ENCODE measurements at places on chromosomes 7 and 10.

- no peak for DNase-seq
Observed at GRCh38 chr7:130292682-130293257, at the start of gene CPA4. CPA4 (plus strand) TSS chr7:130293161; CDS start chr7:130293181, 20 bp downstream.

- DNase-seq, result no peak
Observed at GRCh38 chr10:277963-278362, 142.7 kb downstream of the ZMYND11 start.

- DNase-seq, result no peak
Observed at GRCh38 chr7:38753347-38753746, 122.2 kb upstream of the AMPH start.

- no peak for DNase-seq
Observed at GRCh38 chr10:99983280-99983988, 26.3 kb downstream of the DNMBP start.

DNA sequence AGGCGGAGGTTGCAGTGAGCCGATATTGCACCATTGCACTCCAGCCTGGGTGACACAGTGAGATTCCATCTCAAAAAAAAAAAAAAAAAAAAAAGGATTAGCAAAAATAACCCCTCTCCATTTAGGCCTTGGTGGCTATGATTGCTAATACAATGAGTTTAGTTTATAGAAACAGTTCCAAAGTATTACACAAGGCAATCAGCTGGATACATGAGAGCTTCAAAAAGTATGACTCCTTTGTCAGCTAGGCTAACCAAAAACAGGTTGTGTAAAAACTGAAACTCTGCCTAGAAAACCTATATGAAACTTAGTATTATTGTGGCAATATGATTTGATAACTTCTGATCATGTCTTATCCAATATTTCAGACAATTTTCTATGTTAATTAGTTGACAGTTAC lies 57.2 kb downstream of the SUGCT start:
- no peak for DNase-seq

GRCh38 chr7:7989133-7989532 lies 20.5 kb downstream of the GLCCI1 start:
- DNase-seq, result no peak

DNA sequence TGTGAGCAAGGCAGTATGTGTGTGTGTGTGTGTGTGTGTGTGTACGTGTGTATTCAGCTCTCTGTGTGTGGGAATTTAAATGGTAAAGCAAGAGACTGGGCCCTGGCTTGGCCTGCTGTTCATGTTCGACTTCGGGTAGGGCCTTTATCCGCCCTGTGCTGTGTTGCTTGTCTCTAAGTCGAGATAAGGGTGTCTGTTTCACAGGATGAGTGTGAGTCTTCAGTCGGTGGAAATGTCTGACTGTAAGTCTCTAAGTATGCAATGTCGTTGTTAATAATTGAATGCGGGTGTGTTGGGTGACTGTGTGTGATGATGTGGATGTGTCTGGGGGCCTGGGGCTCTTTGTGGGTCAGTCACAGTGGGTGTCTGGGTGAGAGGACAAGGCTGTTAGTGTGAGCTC lies 34.8 kb downstream of the HIF1AN start:
- DNase-seq, result no peak

DNA sequence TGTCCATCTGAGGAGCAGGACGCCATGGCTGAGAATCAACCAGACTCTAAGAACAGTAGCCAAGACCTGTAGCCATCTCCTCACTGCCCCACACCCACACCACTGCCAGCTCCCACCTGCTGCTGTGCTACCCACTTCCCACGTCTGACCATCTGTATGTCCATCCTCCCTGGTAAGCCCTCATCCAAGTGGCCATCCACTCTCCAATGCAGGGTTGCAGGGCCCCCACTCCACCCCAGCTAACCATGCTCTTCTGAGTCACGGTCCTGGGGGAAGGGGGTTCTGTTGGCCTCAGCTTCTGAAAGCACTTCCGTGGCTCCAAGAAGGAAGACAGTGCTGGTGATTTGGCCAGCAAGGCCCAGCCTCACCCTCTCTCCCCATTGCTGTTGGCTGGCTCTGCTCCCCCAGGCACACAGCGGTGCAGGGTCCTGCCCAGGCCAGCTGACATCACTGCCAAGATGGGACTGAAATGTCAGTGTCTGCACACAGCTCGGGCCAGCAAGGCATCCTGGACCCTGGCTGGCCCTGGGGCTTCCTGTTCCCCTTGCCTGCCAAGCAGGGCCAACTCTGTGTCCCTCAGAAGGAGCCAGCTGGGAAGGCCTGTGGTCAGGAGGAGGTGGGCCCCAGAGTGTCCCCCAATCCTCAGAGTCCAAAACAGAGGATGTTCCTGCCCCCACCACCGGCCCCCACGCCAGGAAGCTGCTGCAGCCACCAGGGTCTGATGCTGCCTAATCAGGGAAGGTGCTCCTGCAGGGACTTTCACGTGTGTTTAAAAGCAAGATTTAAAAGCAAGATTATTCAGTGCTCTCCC lies 17.5 kb downstream of the RASGEF1A start:
- DNase-seq, result no peak

DNA sequence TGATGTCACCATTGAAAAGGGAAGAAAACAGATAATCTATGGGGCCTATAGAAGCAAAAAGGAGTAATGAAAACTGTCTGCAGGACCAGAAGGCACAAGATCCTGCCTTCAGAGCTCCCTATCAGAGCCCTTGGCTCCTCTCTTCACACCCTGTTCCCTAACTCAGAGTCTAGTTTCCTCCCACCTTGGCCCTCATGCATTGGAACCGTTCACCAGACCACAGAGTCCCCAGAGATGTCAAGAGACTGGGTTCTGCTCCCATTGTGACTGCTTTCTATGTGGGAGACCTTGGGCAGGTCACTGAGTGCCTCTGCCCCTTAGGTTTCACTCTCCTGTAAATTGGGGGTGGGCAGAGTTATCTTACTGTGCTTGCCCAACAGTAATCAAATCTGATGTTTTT lies 80.1 kb upstream of the RPA3 start:
- no peak for DNase-seq

DNA sequence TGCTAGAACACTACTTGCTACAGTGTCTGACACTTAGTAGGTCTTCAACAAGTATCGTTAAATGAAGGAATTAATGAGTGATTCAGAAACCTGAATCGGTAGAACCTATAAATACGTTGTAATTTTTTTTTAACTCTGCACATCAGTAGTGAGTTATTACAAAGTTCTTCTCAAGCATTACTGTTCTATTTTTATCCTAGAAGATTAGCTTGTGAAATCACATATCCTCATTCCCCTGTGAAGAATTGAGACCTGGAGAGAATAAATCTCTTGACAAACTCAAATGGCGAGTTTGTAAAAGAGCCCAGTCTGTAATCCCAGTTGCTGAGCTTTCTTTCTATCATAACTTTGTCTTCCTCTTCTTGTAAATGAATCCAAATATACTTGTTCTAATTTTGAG lies 34.7 kb downstream of the HYAL4 start:
- no peak for DNase-seq

GRCh38 chr10:110495731-110496552 lies 1.8 kb upstream of the DUSP5 start:
- DNase-seq, result no peak

GRCh38 chr7:127638197-127638596 lies 13.8 kb upstream of the SND1 start:
- no peak for DNase-seq

DNA sequence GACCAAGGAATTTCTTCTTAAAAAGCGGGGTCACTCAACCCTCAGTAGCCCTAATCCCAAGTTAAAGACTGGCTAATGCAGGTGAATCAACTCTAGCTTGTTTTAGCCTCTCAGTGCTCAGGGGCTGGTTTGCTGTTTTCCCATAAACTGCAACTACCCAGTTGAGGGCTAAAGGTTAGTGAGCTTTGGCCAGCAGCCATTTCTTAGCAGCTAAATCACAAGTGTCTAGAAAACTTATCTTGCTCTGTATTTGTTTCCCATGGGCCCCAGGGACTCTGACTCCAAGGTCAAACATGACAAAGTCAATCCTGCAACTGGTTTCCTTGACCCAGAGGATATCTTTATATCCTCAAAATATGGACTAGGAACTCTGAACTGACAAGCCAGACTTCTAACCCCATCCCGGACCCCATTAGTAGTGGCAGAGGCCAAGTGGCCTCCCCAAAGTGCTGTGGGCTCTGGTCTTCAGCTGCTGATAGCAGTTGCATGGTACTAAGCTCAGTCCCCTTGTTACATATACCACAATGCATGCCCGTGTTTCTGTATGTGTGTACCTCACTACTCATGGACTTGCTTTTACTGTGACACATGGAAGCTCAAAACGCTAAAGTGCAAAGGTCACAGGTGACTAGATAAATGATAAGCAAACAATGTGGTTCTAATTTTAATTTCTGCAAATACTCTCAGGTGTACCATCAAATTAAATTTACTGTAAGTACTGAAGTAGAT lies 793.0 kb upstream of the IGFBP3 start:
- DNase-seq, result no peak

- DNase-seq, result no peak
Observed at GRCh38 chr10:12259988-12260387, 64.0 kb downstream of the CDC123 start.

- DNase-seq, result peak; percentile 32
Observed at GRCh38 chr7:87416682-87417587, 58.5 kb downstream of the ABCB4 start.

DNA sequence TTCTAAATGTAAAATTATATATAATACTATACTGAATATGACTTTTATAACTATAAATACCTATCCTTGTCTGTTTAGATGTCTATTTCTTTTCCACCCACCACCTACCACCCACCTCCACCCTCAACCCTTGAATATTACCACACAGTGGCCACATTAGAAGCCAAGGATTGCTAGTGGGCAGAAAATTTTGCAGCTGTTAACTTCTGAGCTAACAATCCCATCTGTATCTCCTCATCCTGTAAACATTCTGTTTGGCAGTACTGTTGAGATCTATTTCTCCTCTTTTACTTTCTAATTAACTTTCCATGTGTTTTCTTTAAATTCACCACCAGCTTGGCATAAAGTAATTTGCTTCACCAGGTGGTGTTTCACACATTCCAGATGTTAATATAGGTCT lies 281.1 kb upstream of the BMPER start:
- no peak for DNase-seq

- DNase-seq, result no peak
Observed at GRCh38 chr10:80532571-80532970, 5.1 kb upstream of the SH2D4B start.

- DNase-seq, result no peak
Observed at GRCh38 chr7:64775289-64775688, 18.9 kb upstream of the ZNF138 start.

DNA sequence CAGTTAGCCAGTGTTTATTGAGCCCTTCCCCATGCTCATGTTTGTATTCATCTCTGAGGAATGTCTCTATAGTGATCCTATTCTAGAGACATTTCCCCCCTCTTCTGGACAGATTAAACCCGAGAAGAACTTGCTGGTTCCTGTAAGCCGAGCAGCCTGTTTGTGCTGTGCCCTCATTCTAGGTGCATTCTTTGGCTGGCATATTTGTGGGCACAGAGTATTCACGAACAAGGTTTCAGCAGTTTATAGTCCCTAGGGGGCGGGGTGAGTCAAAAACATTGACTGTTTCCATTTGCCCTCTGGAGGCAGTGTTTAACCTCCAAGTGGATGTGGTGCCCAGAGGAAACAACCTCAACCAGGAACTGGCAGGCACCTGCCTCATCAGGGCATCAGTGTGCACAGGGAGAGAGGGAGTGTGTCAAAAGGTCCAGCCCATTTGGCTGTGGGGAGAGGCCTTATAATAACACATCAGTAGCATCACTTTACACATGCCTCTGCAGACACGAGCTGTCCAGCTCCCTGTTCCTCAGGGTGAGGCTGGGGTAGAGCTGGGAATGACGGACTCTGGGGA lies 273.3 kb upstream of the LRGUK start:
- no peak for DNase-seq

DNA sequence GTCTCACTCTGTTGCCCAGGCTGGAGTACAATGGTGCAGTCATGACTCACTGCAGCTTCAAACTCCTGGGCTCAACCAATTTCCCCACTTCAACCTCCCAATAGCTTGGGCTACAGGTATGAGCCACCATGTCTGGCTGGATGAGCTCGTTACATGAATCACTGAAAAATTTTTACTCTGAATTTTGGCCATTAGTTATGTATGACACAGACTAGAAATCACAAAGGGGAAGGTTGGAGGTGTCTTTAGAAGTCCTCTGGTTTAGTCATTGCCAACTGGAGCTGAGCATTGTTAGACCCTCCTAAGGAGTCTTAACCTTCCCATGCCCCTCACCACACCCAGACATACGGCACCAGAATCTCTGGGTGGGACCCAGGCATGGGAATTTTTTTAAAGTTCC lies 34.7 kb downstream of the SVIL start:
- no peak for DNase-seq

GRCh38 chr7:103127006-103127405 lies 21.9 kb downstream of the NAPEPLD start:
- DNase-seq, result no peak

DNA sequence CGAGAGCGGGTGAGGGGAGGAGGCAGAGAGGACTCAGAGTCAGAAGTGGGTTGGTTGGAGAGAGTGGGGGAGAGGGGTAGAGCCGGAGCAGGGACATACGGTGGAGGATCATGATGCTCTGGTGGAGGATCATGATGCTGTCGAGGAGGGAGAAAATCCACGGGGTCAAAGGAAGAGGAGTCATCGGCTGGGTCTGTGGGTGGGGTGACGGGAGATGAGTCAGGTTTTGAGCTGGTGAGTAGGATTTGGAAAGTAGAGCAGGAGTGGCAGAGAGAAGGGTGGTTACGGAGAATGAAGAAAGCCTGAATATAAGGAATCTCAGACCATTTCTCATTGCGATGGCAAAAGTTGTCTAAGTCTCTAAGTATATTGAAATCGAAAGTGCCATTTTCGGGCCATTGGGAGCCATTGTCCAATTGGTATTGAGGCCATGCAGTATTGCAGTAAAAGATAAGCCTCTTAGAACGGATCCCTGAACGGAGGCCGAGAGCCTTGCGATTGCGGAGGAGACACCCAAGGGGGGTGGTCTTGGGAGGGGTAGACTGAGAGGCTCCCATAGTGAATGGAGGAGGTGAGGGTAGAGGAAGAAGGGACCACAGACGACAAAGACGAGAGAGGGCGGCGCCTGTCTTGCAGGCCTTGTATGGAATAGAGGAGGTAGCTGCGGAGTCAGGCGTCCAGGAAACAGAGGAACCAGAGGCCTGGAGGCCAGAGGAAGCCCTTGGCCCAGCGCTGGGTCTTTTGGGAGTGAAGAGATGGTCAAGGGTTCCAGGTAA lies 23.8 kb downstream of the SCIN start:
- DNase-seq, result no peak

GRCh38 chr7:118259115-118259514 lies 34.6 kb downstream of the ANKRD7 start:
- DNase-seq, result no peak

DNA sequence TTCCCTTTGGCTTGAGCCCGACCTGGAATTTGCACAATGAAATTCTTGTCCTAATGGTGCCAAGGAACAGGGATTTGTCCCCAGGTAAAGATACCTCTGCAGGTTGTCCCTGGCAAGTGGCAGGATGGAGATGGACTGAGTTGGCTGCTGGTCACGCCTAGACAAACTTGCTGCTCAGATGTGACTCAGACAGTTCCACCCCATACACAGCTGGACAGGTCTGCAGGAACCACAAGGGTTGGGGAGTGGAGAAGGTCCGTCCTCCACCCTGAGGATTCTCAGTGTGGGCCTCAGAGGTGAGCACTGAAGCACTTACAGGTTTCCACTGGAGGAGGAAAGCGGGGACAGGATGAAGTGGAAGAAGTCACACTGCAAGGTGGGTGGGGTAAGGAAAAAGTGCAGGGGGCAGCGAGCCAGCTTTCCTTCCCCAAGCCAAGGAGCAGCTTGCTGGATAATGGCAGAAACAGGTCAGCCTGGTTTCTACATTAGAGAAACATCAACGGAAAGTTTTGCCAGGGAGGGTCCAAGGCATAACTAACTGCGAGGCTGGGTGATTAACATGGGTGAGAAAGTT lies 20.5 kb downstream of the ITPRIP start:
- no peak for DNase-seq

GRCh38 chr10:91043173-91043910 lies 122.5 kb upstream of the ANKRD1 start:
- no peak for DNase-seq
